ENCODE measurements at places on chromosomes 7 and 10.

- peak; percentile 63 for DNase-seq
Measured at GRCh38 chr7:112759905-112760304, 30.3 kb downstream of the TMEM168 start.

DNA sequence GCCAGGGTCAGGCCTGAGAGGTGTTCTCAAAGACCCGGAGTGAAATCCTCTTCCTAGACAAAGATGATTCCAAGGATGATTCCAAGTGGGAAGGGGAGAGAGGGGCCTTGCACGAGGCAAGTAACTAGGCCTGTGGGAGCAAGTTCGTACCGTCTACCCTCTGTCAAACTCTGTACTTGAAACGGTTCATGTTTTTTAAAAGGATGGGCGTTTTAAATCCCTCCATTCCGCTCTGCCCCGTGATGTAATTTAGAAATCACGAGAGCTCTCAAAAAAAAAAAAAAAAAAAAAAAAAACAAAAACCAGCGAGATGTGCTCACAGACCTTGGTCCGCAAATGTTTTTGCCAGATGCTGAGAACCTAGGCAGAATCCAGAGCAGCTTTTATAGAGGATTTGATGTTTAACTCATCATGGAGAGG, 114.7 kb upstream of the CARD11 start:
- no peak for DNase-seq

- DNase-seq = no peak
Measured at GRCh38 chr10:22285130-22285529, 31.1 kb upstream of the COMMD3 start.

- DNase-seq = no peak
Measured at GRCh38 chr10:97960269-97961056, 70.0 kb downstream of the CRTAC1 start.

- DNase-seq = no peak
Measured at GRCh38 chr10:4159173-4159572, 374.2 kb upstream of the KLF6 start.

- no peak for DNase-seq
Measured at GRCh38 chr10:85032981-85033380, 704.6 kb downstream of the CCSER2 start.

DNA sequence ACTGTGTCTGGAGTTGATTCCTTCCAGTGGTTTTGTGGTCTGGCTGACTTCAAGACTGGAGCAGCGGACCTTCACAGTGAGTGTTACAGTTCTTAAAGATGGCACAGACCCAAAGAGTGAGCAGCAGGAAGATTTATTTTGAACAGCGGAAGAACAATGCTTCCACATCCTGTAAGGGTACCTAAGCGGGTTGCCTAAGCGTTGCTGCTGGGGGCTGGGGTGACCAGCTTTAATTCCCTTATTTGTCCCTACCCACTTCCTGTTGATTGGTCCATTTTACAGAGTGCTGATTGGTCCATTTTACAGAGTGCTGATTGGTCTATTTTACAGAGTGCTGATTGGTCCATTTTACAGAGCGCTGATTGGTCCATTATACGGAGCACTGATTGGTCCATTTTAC, 13.2 kb downstream of the AKR1B15 start:
- peak; percentile 75 for DNase-seq

GRCh38 chr10:61406736-61407135, 46.4 kb downstream of the TMEM26 start:
- DNase-seq = no peak

DNA sequence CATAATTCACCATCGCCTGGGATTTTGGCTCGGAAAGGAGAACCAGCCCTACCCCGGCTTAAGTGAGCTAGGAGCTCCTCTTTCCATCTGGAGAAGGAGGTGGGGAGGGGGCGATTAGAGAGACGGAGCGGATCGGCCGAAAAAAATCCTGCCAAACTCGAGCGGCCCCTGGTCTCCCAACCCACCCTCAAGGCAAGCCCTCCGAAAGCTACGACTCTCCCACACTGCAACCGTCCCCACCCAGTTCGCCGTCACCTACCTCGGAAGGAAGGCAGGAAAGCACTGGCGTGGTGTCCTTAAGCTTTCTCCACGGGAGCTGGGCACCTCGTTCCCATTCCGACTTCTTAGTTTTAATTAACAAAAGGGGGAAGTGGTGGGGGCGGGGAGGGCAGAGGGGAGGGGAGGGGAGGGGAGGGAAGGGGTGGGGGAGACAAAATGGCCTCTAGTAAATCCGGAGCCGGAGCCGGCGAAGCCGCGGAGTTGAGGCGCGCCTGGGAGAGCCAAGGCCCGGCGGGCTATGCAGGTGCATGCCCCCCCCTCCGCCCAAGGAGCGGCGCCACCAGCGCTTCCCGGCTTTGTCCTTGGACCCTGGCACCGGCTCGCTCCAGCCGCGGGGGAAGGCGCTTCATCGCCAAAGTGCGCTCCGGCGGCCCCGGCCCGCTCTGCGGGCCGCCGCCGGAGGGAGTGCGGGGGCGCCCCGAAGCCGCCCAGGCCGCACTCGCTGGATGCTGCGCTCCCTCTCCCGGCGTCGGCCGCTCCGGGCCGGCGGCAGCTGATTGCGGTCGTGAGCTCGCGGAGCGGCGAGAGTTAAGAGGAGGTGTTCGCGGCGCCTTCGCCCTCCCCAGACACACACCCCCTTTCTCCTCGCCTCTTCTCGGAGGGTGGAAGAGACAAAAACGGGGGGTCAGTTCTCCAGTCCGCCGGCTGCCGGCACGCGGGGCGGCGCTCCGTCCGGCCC, at the start of gene LRRC4:
LRRC4 (minus strand) TSS at position 784 of the 958 bp plus-strand sequence. CDS start 797 bp downstream, outside the sequence.
- peak; percentile 60 for DNase-seq

DNA sequence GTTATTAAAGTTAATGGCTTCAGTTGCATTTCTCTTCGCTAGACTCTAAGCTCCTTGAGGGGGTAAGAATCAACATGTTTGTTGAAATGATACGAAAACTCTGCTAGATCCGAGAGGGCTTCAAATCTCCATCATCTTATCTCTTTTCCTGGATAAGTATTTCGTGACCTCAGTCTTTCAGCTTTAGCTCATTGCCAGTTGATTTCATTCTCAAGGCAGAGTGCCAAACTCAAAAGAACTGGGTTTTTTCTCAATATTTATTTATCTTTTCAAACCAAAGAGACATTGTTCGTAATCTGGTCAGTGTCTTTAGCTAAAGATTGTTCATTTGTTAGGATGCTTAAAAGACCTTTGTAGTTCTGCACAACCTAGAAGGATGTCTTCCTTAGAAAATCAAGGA, 108.9 kb downstream of the ARID5B start:
- DNase-seq = no peak

- DNase-seq = no peak
Measured at GRCh38 chr10:115965376-115965775, 307.6 kb downstream of the GFRA1 start.

GRCh38 chr7:951881-952547, 2.5 kb downstream of the ADAP1 start:
- DNase-seq = no peak

DNA sequence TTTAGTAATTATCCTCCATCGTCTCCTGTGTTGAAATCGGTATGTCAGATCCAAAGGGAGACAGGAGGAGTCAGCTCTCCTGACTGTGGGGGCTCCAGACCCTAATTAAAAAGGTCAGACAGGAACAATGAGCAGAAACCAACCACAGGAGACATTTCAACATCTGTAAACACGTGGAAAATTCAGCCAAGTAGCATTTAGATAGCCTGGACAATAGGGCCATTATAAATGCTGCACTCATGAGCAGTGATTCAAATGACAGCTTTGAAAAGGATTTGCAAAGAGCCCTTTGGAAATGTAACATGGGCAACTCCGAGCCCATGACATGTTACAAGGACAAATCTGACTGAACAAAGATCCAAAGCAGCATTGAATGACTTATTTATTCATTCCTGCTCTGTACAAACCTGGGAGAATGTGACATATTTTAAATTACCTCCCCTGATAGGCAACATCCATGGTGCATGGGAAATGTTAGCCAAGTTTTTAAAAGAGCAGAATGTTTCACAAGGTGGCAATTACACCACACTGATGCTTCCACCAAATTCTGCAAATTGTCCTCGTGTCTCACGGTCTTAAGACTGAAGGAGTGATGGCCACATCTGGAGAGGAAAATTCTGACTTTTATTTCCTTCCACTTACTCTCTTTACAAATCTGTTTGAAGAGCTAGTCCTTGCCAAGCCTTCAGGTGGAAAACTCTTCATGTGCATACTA, 113.3 kb upstream of the KMT2E start:
- DNase-seq = no peak

GRCh38 chr7:27746978-27747377, 7.0 kb downstream of the TAX1BP1 start:
- DNase-seq = no peak

- no peak for DNase-seq
Measured at GRCh38 chr10:130804281-130804680, 507.2 kb downstream of the TCERG1L start.

DNA sequence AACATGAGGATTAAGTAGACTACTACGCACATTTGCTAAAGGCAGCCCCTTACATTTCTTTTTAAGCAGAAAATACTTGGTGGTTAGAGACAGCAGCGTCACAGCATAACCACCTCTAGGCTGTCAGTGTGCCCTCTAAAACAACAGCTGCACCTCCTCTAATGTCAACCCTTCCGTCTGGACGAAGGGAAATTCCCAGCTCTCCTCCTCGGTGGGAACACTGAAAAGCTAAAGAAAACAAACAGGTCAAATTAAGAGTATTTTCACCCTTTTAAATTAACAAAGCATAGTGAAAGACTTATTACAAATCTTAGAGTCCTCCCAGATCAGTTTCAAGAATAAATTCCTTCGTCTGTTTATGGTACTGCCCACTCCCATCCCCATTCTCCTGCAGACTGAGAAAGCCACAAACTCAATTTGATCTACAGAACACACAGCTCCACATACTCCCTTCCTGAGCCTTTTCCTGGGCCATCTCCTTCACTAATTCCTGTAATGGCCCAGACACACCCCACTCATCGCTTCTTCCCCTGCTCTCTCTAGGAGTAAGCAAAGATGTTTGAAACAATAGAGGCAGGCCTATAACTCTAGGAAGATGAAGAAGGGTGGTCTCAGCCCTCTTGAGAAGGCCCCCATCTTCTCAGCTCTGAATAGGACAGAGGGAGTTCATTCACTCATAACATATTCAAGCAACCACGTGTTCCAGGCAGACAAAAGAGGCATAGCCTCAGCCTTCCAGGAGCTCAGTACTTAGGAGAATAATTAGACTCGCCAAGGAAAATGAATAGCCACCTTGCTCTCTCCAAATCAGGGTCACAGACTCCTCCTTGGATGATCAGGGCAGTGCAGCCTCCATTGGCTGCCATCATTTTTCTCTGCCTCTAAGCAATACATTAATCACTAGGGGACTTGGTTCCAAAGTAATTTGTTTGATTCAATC, 47.5 kb upstream of the HNRNPH3 start:
- DNase-seq = no peak

GRCh38 chr10:128421371-128422160, 295.3 kb upstream of the MKI67 start:
- no peak for DNase-seq

- no peak for DNase-seq
Measured at GRCh38 chr10:80685355-80685754, 147.7 kb downstream of the SH2D4B start.

- no peak for DNase-seq
Measured at GRCh38 chr7:32535162-32535702, 39.9 kb downstream of the AVL9 start.

DNA sequence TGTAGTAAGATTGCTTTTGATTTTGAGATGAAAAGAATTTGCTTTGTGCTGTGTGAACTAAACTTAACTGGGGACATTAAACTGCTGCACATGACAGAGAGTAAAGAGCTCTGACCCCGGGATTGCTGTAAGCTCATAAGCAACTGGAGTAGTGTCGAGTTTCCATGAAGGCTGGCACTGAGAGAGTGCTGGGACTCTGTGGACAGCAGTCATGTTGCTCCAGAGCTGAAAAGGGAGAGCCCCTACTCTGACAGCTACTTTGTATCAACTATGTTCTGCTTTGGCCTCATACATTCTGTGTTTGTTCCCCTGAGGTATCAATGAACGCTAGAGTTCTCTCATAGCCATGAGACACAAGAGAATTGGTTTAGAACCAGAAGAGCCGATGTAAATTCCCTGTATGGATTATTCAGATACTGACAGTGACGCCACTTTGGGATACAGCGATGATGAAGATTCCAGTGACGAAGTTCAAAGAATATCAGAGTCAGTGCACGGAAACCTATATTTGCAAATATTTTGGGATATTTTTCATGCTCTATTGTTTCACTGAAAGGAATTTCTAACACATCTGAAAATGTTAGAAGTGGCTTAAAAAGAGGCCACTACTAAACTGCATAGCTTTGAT, 185.9 kb upstream of the DKK1 start:
- DNase-seq = no peak

DNA sequence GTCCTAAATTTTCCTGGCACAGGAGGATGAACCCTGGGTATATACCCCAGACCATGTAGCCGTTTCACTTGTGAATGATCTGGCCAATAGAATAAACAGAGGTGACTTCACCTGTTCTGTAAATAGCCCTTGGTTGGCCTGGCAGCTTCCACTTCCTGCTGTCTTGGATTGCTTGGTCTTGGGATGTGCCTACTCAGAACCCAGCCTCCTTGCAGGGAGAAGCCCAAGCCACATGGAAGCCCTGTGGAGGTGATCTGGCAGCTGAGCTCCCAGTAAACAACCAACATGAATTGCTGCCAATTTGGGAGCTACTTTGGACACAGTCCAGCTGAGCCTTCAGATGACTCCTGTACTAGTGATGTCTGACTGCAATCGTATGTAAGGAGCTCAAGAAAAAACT, 4.8 kb upstream of the RAPGEF5 start:
- DNase-seq = peak; percentile 92

GRCh38 chr10:118818621-118819221, 64.0 kb upstream of the CACUL1 start:
- DNase-seq = no peak

DNA sequence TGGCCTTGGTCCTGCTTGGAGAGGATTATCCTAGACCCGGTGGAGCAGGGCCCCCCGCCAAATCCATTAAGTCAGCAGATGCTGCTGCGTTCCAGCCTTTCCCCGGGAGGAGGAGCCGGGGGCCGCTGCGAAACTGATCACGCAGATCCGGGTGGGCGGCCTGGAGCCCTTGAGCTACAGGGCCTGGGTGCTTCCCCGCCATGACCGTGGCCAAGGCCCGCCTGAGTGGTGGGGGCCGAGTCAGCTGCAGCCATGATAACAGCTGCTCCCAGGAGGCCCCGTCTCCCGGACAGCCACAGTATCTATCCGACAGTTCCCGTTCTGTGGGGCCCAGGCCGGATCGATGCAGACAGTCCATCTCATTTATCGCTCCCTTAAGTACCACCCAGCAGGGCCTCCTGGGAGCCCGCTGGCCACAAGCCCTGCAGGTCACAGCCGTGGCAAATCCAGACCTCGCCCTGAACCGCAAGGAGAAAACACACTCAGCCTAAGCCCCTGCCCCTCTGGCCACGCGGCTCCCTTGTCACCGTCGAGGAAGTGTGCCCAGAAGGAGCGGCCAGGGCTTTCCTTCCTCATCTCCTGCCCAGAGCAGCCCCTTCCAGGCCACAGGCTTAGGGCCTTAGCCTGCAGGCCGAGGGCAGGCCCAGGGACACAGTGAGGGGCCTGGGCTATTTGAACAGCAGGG, 34.4 kb upstream of the SLC29A4 start:
- DNase-seq = no peak

GRCh38 chr10:61781969-61782403, 119.3 kb downstream of the CABCOCO1 start:
- peak; percentile 93 for DNase-seq

Measured in epithelial cell of esophagus (primary cell).